ENCODE measurements at places on chromosomes 16 and 17. TPM values are rescaled to one million over a fixed set of nuclear protein-coding genes. Genes with fewer than 3 reads are reported as not detected.

Gene SLC5A11
- total RNA-seq: not detected

Gene PIK3R5
- 0.50 TPM for total RNA-seq

- no peak for DNase-seq
Measured at GRCh38 chr17:39094607-39095308, 56.7 kb downstream of the PLXDC1 start.

DNA sequence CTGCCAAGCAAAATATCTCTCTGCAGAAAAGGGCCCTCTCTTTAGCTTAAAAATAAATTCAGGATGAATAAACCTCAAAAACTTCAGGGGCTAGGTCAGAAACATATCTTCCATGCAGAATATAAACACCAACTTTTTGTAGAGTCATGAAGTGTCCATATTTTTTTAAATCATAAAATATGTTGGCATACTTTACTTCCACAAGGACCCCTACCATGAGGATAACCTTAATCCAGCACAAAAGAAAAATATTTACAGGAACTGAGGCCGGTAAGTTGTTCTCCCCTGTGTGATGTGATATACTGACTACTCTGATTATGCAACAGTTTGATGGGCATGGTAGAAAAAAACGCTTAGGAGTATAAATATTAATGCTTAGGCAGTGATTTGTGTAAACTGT is 264.8 kb upstream of the CDH11 start:
- DNase-seq: no peak

DNA sequence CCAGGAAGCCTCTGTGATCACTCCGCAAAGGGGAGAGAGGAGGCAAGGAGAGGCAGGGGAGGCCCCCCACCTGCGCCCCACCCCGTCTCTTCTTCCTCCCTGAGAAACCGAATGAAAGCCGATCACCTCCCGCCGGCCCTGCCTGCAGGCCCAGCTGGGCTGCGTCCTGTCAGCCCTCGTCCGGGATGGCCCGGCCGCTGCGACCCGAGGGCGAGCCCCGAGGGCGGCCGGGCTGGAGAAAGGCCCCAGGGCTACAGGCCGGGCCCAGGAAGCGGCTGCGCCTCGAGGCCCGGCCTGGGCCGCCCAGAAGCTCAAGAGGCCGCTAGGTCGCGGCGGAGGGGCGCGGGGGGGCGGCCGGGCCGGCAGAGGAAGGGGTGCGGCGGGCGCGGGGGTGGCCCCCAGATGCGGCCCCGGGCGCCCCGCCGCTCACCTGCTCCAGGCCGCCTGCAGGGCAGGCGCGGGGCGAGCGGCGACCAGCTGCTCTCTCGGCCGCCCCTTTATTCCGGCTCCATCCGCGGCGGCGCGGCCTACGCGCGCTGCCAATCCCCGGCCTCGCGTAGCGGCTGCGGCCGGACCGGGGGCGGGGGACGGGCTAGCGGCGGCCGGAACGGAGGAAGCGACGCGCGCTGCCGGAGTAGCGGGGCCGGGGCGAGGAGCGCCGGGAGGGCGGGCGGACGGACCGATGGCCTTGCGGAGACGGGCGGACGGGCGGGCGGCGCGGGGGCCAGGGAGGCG is at the start of gene ZNF319:
Gene ZNF319, minus strand, starts transcription at position 702 of the 735 bp plus-strand sequence. CDS start 2,407 bp downstream, outside the sequence.
- DNase-seq: no peak

Gene CCDC154
- total RNA-seq: 5.7 TPM

Gene MT3
- total RNA-seq: not detected

Data from progenitor cell of endocrine pancreas (in vitro differentiated cells).